Myometrial cell (primary cell): ENCODE measurements at places on chromosomes 1 and 21. TPM values are rescaled to one million over a fixed set of nuclear protein-coding genes. Genes with fewer than 3 reads are reported as not detected.

Gene BMP8A
- total RNA-seq, result 1.2 TPM in 1 of 2 replicates, not detected in the other

Gene SERPINC1
- not detected in 2 replicates for total RNA-seq

Gene ITGB2
- total RNA-seq, result not detected in 2 replicates

Gene LDLRAD2
- total RNA-seq, result under 0.01 TPM in 1 of 2 replicates, not detected in the other

Gene MSH4
- total RNA-seq, result not detected in 2 replicates
